ENCODE measurements at places on chromosomes 2 and 18. TPM values are rescaled to one million over a fixed set of nuclear protein-coding genes. Genes with fewer than 3 reads are reported as not detected.

SERPINE2 gene
- total RNA-seq = 524 TPM

RAPH1 gene
- total RNA-seq = 28.2 TPM

SLC4A3 gene
- total RNA-seq = 2.9 TPM

KCNJ13 gene
- total RNA-seq = not detected

TIGD1 gene
- 5.9 TPM for total RNA-seq

GKN1 gene
- not detected for total RNA-seq

HOXD13 gene
- total RNA-seq = not detected

INHBB gene
- 0.20 TPM for total RNA-seq

BAZ2B gene
- total RNA-seq = 27.6 TPM

SERPINB12 gene
- not detected for total RNA-seq

COBLL1 gene
- total RNA-seq = 4.0 TPM

RIT2 gene
- not detected for total RNA-seq

DARS1 gene
- total RNA-seq = 116 TPM

CCDC85A gene
- 0.73 TPM for total RNA-seq
